ENCODE measurements at places on chromosomes 12 and 14. TPM values are rescaled to one million over a fixed set of nuclear protein-coding genes. Genes with fewer than 3 reads are reported as not detected.

DNA sequence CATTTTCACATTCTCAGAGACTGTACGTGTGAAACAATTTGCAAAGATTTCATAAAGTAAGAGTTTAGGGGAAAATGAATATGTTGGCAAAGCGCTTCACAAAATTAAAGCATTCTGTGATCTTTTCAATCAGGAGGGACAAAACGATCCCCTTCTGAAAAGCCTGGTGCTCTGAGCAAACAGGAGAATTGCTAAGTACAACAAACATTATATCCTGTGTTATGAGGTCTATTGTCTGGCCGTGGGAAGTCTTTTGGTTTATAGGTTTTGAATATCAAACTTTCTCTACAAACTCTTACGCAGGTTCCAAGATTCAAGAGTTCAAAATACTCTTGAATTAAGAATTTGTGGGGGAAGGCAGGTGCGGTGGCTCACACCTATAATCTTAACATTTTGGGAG is 7.2 kb upstream of the FOXN3 start:
- no peak overlapping the region for H3K27ac ChIP-seq
- H3K36me3 ChIP-seq = peaks cover 10% of the 10 kb centered on the region
- peaks cover 51% of the 10 kb centered on the region for H3K4me1 ChIP-seq

DNA sequence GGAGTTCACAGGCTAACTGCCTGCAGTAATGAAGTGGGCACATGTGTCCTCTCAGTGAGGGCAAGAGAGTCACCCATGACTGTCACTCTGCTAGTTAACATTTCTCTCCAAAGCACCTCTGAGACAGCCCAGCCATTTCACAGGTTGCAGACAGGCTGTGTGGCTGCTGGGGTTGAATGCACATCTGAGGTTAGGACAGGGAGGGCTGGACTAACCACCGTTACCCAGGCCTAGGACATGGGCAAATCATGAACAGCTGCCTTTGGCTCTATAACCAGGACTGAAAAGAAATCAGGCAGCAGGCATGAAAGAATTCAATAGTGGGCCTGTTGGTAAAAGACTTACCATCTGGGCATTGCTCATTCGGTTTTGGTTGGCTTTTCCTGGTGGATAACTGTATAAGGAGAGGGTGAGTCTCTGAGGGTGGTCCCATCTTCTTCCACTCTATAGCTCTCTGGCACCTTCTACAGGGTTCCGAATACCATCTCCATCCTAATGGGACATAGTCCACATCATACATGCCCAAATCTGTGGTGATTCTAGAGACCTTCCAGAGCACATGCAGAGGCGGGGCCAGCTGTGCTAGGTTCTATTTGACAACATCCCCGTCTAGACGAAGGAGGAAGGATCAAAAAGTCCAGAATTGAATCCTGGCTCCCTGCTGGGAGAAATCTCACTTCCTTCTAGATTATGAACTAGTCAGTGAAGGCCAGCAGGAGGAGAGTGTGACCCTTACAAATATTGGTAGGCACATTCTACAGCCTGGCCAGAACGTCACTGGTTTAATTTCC is 10.8 kb downstream of the CRACR2A start:
- H3K27ac ChIP-seq = no peak overlapping the region
- no peak for DNase-seq
- no peaks in the 10 kb centered on the region for H3K36me3 ChIP-seq
- H3K27me3 ChIP-seq = peaks cover 21% of the 10 kb centered on the region
- no peak overlapping the region for H3K4me3 ChIP-seq

- peaks cover 28% of the 10 kb centered on the region for H3K4me1 ChIP-seq
- no peak overlapping the region for H3K27ac ChIP-seq
- DNase-seq = no peak
- H3K27me3 ChIP-seq = peaks cover 12% of the 10 kb centered on the region
- no peak overlapping the region for H3K4me3 ChIP-seq
- no peaks in the 10 kb centered on the region for H3K36me3 ChIP-seq
Measured at GRCh38 chr12:119665164-119665929, 2.6 kb upstream of the PRKAB1 start.

- H3K4me1 ChIP-seq = no peaks in the 10 kb centered on the region
- peak; percentile 10 for DNase-seq
- H3K36me3 ChIP-seq = no peaks in the 10 kb centered on the region
- no peak overlapping the region for H3K4me3 ChIP-seq
Measured at GRCh38 chr12:33587784-33588712, 148.4 kb upstream of the SYT10 start.

DNA sequence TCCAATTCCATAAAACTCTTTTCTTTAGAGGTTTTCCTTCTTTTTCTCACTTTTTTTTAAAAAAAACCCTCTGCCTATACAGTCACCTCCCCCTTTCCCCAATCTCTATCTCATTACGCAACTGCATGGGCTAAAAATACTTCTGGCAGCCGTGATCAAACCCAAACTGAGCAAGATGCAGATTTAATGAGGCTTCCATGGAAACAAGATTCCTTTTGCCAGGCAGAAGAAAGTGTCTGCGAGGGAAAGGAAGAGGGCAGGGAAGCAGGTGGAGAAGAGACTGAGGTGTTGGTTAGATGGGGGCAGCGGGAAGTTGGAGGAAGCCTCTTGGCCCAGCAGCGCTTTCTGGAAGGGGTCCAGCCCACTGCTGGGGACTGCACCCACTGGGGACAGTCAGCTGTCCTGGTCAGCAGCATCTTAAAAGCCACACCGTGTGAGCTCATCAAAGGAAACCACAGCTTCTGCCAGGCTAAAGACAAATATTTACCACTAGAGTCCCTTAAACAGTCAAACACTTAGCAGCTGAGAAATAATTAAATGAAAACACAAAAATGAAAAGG is 90.4 kb downstream of the SLC8A3 start:
- H3K4me3 ChIP-seq = no peak overlapping the region
- H3K36me3 ChIP-seq = no peaks in the 10 kb centered on the region
- DNase-seq = no peak
- H3K4me1 ChIP-seq = no peaks in the 10 kb centered on the region
- H3K27ac ChIP-seq = no peak overlapping the region

- no peak for DNase-seq
- H3K36me3 ChIP-seq = no peaks in the 10 kb centered on the region
- peaks cover 47% of the 10 kb centered on the region for H3K27me3 ChIP-seq
- no peak overlapping the region for H3K27ac ChIP-seq
- no peak overlapping the region for H3K4me3 ChIP-seq
Measured at GRCh38 chr14:100616854-100617409, 29.7 kb upstream of the BEGAIN start.

The OR4E1 gene
- not detected for total RNA-seq

The IKBIP gene
- total RNA-seq = 132 TPM
